ENCODE measurements at places on chromosomes 1 and 21. TPM values are rescaled to one million over a fixed set of nuclear protein-coding genes. Genes with fewer than 3 reads are reported as not detected.

DNA sequence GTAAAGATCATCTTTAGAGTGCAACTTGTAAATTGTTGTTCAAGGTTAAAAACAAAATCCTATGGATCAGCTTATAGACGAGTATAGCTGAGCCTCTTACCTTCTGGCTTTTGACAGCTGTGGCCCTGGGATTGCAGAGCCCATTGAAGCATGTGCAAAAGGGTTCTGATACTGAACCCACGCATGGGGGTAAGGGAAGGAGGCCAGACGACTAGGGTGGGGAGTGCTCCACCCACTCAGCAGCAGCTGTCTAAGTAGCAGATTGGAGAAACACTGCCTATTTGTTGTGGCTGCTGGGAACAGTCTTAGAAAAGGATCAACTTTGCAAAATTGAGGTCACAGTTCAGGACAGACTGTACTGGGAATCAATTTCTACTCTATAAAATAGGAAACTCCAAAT lies 16.1 kb downstream of the CD101 start:
- no peak for DNase-seq

- DNase-seq, result no peak
These were observed 39.6 kb downstream of the UCHL5 start for GRCh38 chr1:193019442-193020026.

GRCh38 chr1:46725736-46726108 lies 6.8 kb upstream of the EFCAB14 start:
- DNase-seq, result no peak

DNA sequence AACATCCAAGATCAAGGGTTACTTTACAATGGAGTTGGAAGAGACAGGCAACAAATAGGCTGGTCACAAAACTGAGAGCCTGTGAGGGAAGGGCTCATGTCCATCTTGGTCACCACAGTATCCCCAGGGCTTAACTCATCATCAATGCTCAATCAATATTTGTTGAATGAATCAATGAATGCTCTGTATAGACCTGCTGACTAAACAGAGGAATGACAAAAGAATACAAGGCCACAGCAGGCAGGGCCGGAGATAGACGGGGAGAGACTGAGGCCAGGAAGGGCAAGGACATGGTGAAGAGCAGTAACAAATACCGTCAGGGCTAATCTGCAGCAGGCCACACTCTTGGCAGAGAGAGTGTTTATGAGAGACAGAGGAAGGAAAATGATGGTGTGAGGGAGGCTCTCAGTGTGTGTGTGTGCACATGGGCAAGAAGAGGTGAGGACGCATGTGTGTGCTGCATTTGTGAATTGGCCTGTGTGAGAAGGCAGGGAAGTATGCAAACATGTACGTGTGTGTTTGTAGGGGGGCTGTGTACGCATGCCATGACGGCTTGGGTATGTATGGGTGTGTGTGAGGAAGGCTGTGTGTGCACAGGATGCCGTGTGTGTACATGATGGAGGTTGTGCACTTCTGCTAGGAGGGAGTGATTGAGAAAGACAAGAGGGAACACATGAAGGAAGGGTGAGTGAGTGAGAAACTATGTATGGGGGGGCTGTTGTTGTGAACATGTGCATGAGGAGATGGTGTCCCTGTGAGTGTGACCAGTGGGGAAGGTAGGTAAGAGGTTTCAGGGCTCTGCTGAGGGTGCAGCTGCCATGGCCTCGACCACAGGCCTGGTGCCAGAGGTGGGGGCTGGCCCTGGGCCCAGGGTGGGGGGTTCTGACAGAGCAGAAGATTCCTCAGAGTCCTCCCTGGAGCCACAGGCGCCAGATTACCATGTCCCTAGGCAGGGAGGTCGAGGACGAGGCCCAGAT lies 15.4 kb downstream of the AHDC1 start:
- DNase-seq, result no peak

GRCh38 chr1:215188302-215188950 lies 105.9 kb downstream of the KCNK2 start:
- DNase-seq, result no peak

Gene NBPF6
- not detected for total RNA-seq

- no peak for DNase-seq
These were observed 26.1 kb downstream of the ACOT7 start for GRCh38 chr1:6367381-6368012.

- no peak for DNase-seq
These were observed 134.8 kb downstream of the FGGY start for GRCh38 chr1:59431566-59432294.

Gene CFHR3
- total RNA-seq, result 215 TPM

DNA sequence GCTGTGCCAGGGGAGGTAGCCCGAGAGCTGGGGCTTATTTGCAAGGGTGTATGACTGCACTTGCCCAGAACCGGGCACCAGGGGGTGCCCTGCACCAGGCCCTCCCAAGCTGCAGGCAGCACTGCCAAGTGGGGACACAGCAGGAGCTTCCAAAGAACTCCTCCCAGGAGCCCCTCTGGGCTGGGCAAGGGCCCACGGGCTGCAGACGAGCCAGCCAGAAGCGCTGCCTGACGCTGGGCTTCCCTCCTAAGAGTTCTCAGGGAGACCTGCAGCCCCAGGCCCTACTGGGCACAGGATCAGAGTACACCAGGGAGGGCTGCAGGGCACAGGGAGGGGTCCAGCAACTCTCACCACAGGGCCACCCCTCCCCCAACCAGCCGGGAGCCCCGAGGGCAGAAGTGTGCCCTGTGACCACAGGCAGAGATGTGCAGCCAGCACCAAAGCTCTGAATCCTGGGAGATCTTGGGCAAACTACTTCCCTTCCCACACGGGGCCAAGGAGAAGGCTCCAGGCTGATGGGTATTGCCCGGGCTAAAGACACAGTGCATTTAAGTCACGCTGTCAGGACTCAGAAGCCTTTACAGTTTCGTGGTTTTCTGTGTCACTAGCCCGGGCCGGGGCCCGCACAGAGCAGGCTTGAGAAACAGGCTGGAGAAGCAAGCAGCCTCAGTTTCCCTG lies 63.4 kb downstream of the KCNAB2 start:
- no peak for DNase-seq

GRCh38 chr1:200364091-200364759 lies 45.6 kb downstream of the ZNF281 start:
- DNase-seq, result no peak

- DNase-seq, result no peak
These were observed 2.4 kb downstream of the GLMP start for GRCh38 chr1:156293098-156293434.

GRCh38 chr1:118090130-118090529 lies 94.9 kb downstream of the SPAG17 start:
- DNase-seq, result no peak

Gene TSSK3
- total RNA-seq, result 0.50 TPM

- DNase-seq, result no peak
These were observed 12.4 kb downstream of the TNFRSF8 start for GRCh38 chr1:12075195-12076114.

DNA sequence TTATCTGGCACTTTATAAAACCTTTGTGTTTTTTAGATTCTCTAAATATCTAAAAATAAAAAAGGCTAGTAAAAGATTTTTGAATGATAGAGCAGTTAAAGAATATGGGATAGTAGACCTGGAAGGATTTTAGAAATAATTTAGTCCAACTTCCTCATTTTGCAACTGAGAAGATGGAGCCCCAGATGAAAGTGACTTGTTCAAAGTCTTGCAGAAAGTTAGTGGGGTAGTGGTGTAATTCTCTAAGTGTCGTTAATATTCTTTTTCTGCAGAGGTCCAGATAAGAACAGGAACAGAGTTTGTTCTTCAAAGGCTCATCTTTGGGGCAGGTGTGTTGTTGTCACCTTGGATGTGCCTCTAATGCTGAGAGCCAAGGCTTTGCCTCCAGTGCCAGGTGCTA lies 159.5 kb downstream of the DISC1 start:
- no peak for DNase-seq

DNA sequence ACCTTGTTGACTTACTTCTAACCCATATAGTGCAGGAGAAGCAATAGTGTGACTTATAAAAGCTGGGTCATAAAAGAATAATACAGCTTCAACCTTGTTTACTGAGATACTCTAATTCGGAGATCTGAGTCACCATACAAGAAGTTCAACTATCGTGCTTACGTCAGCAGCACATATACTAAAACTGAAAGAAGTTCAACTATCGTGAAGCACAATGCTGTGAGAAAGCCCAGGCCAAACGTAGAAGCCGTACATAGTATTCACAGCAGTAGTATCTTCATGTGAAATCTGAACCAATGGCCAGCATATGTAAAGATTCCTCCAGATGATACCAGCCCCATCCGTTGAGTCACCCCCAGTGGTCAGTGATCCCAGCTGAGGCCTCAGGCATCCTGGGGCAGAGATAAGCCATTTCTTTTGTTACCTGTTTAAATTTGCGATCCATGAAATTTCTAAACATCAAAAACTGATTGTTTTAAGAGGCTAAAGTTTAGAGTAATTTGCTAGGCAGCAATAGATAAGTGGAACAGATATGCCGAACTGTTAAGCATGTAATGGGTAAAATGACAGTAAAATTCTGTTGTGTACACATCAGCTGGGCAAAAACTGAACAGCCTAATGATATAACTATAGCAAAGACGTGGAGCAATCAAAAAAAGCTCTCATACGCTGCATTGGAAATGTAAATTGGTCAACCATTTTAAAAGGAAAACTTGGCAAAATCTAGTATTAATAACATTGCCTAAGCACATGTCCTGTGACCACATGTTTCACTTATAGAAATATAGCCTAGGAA lies 53.9 kb upstream of the SAMD13 start:
- DNase-seq, result no peak

- no peak for DNase-seq
These were observed 11.5 kb upstream of the HCRTR1 start for GRCh38 chr1:31605908-31606427.

All from liver (tissue), 10 donors.